Upper lobe of right lung (tissue), 1 donor: ENCODE measurements at places on chromosomes 7 and 10.

GRCh38 chr7:37690206-37690605 is 6.6 kb downstream of the GPR141 start:
- H3K27me3 ChIP-seq: no peaks in the 10 kb centered on the region
- no peak for DNase-seq
- H3K36me3 ChIP-seq: no peaks in the 10 kb centered on the region
- H3K4me1 ChIP-seq: no peaks in the 10 kb centered on the region
- no peak overlapping the region for H3K4me3 ChIP-seq

DNA sequence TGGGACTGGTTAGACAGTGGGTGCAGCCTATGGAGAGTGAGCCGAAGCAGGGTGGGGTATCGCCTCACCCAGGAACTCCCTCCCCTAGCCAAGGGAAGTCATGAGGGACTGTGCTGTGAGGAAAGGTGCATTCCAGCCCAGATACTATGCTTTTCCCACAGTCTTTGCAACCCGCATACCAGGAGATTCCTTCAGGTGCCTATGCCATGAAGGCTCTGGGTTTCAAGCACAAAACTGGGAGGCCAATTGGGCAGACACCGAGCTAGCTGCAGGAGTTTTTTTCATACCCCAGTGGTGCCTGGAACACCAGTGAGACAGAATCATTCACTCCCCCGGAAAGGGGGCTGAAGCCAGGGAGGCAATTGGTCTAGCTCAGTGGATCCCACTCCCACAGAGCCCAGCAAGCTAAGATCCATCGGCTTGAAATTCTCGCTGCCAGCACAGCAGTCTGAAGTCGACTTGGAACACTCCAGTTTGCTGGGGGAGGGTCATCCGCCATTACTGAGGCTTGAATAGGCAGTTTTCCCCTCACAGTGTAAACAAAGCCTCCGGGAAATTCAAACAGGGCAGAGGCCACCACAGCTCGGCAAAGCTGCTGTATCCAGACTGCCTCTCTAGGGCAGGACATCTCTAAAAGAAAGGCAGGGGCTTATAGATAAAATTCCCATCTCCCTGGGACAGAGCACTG is 141.4 kb downstream of the TFEC start:
- H3K27me3 ChIP-seq: no peaks in the 10 kb centered on the region
- no peaks in the 10 kb centered on the region for H3K36me3 ChIP-seq
- H3K4me1 ChIP-seq: no peaks in the 10 kb centered on the region
- no peak overlapping the region for H3K4me3 ChIP-seq
- DNase-seq: no peak
- H3K27ac ChIP-seq: no peak overlapping the region

GRCh38 chr7:131222171-131222570 is 105.5 kb upstream of the MKLN1 start:
- no peaks in the 10 kb centered on the region for H3K27me3 ChIP-seq
- H3K4me1 ChIP-seq: peaks cover 10% of the 10 kb centered on the region
- H3K4me3 ChIP-seq: no peak overlapping the region

- no peak for DNase-seq
- peaks cover 4% of the 10 kb centered on the region for H3K27me3 ChIP-seq
- peaks cover 11% of the 10 kb centered on the region for H3K4me1 ChIP-seq
- no peak overlapping the region for H3K27ac ChIP-seq
- no peaks in the 10 kb centered on the region for H3K36me3 ChIP-seq
Observed at GRCh38 chr7:29105752-29106668, 40.3 kb downstream of the CPVL start.

DNA sequence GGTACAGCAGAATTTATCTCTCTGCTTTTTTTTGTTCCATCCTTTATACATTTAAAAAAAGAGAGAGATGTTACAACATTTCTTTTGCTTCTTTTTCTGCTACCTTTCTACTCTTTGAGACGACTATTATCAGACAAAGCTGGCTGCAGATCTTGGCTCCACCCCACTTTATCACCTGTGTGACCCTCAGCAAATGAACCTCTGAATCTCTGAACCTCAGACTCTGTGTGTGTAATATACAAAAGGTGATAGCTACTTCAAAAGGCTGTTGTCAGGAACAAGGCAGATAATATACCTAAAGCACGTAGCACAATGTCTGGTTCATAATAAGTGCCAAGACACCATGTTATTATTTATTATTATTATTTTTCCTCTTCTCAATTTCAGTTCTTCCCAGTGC is 32.6 kb upstream of the UBE2D1 start:
- H3K36me3 ChIP-seq: no peaks in the 10 kb centered on the region
- H3K27me3 ChIP-seq: peaks cover 9% of the 10 kb centered on the region
- no peak overlapping the region for H3K4me3 ChIP-seq
- no peaks in the 10 kb centered on the region for H3K4me1 ChIP-seq

DNA sequence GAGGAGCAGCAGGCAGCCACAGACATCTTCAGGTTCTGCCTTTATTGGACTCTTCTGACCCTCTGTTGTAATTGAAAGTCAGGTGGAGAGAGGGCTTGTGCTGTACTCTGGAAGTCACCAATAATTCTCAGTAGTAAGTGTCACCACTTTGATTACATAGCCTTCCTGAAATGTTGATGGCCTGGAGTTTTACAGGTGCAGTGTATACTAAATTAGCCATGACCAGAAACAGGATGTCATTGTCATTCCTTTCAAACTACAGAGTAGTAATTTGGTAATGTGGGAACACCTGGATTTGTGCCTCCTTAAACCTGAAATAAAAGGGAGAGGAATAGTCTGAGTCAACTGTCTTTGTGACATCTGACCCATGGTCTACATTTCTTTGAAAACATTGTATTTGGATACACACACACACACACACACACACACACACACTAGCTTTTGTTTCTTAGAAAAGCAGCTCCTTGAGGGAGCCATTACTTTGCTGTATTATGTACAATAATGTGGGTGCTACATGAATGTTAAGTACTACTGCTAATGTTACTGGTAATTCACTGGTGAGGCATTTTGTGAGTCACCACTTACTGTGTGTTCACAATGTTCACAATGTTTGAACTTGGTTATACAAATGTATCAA is 19.6 kb downstream of the ARL4A start:
- no peak overlapping the region for H3K4me3 ChIP-seq
- H3K27ac ChIP-seq: no peak overlapping the region
- H3K36me3 ChIP-seq: no peaks in the 10 kb centered on the region
- DNase-seq: no peak
- no peaks in the 10 kb centered on the region for H3K27me3 ChIP-seq
- no peaks in the 10 kb centered on the region for H3K4me1 ChIP-seq

DNA sequence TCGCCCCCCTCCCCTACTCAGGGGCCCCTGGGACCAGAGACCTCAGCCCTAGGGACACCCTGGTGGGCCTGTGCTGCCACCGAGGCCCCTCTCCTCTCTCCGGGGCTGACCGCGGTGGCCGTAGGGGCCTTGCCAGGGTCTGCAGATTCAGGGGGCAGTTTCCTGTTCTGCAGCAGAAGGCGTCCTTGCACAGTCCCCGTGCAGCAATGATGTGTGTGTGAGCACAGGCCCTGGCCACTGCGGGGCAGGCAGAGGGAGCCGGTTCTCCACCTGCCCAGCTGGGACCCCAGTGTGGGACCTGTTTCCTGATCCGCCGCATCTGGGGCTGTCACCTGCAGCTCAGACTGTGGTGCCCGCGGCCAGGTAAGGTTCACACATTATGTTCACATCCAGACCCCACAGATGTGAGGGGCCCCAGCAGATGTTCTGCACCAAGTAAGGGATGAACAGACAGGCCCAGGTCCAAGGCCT is 60.7 kb upstream of the DNAJB6 start:
- H3K36me3 ChIP-seq: no peaks in the 10 kb centered on the region
- peaks cover 20% of the 10 kb centered on the region for H3K4me1 ChIP-seq
- H3K27ac ChIP-seq: no peak overlapping the region
- H3K27me3 ChIP-seq: peaks cover 12% of the 10 kb centered on the region

GRCh38 chr10:92569071-92569470 is 4.8 kb downstream of the IDE start:
- no peak for DNase-seq
- H3K27ac ChIP-seq: no peak overlapping the region
- peaks cover 8% of the 10 kb centered on the region for H3K36me3 ChIP-seq
- no peaks in the 10 kb centered on the region for H3K27me3 ChIP-seq
- H3K4me3 ChIP-seq: no peak overlapping the region

DNA sequence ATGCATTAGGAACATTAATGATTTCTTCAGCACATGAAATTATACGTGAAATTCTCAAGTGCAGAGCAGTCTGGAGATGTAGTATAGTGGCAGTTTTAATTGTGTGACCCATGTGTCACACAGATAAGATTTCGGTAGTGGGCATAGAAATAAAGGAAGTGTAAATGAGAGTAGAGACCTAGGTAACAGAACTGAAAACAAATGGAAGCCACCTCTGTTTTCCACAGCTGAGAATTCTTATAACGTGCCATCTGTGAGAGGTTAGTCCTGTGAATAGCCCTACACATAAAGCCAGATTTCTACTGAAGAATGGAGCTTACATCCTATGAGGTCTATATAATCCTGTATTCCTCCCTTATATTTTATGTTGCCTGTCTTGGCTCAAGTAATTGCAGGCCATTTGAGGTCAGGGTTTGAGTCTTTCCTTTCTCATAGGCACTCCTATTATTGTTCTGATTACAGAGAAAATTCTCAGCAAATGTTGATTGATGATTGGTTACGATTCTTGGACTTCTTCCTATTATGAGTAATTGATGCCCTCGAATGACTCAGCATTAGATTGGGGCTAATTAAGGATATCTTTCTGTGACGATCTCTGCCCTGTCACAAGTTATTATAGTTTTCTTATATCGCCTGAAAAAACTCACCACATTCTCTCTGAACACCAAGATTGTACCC is 258.2 kb downstream of the KIF20B start:
- no peaks in the 10 kb centered on the region for H3K4me1 ChIP-seq
- no peak for DNase-seq
- H3K27ac ChIP-seq: no peak overlapping the region
- H3K4me3 ChIP-seq: no peak overlapping the region
- no peaks in the 10 kb centered on the region for H3K36me3 ChIP-seq

GRCh38 chr10:73413108-73413527 is 740 bp downstream of the ANXA7 start:
- H3K36me3 ChIP-seq: no peaks in the 10 kb centered on the region
- peak overlapping the region; percentile 96 for H3K27ac ChIP-seq
- H3K4me3 ChIP-seq: peak overlapping the region; percentile 90
